CD4-positive, alpha-beta T cell treated with Interleukin-15 for 4 hours (primary cell): ENCODE measurements at places on chromosomes 7 and 10.

- no peak for DNase-seq
Measured at GRCh38 chr10:6988654-6989053, 408.6 kb upstream of the PRKCQ start.

- no peak for DNase-seq
Measured at GRCh38 chr7:131945313-131945911, 389.0 kb upstream of the PODXL start.

- DNase-seq = peak; percentile 30
Measured at GRCh38 chr10:73910764-73911552, at the start of gene PLAU. PLAU (plus strand) TSS chr10:73911132; CDS start chr10:73911556, 424 bp downstream.

DNA sequence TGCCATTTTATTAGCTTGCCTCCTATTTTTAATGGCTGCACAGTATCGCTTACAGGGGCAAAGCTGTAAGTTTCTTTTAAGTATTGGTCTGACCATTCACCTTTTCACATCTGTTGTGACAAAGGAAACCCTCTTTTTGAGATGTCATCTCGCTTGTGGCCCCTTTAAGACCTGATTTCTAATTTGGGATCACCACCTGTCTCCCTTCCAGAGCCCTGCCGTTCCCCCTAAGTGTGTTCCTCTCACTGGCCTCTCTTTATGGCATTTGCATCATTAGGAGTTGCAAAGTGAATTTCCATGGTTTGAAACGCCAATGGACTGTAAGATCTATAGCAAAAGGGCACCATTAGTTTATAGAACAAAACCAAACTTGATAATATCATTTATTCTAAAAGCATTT lies 1.4 kb downstream of the EPDR1 start:
- DNase-seq = no peak

GRCh38 chr7:159007996-159008389 lies 136.7 kb downstream of the VIPR2 start:
- DNase-seq = no peak

DNA sequence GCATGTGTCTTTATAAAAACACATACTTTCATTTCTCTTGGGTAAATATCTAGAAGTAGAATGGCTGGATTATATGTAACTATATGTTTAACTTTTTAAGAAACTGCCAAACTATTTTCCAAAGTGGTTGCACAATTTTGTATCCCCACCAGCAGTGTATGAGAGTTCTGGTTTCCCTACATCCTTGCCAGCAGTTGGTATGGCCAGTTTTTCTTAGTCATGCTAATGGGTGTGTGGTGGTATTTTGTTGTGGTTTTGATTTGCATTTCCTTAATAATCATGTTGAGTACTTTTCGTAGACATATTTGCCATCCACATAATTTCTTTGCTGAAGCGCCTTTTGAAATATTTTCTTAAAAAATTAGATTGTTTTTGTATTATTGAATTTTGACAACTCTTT lies 60.3 kb downstream of the NEUROG3 start:
- no peak for DNase-seq

GRCh38 chr7:98165827-98166667 lies 45.2 kb upstream of the BHLHA15 start:
- peak; percentile 34 for DNase-seq

DNA sequence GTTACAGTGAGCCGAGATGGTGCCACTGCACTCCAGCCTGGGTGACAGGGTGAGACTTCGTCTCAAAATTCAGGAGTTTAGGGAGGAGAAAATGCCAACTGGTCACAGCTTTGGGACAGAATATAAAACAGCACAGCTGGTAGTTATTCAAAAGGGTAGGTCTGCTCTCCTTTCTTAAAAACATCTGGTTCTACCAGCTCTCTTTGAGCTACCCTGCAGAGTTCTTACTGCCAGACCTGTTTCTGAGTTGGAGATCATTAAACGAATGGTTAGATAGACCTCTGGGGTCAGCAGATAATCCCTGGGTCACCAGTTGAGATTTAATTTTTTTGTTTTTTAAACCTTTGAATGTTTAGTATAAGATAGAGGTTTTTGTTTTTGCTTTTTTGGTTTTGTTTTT lies 52.6 kb downstream of the MCU start:
- DNase-seq = no peak

DNA sequence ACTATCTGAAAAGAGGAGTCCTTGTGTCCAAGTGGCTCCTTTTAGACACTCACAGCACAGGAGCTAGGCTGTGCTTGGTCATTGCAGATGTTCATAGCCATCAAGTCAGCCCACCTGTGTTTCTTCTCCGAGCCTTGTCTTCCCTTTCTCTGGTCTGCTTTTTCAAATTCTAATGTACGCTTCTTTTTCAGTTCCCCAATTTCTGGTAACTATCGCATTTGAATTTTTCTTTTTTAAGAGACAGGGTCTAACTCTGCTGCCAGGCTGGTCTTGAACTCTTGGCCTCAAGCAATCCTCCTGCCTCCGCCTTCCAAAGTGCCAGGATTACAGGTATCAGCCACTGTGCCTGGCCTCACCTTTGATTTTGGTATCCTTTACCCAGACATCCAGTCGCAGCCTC lies 18.9 kb downstream of the APBB1IP start:
- no peak for DNase-seq

DNA sequence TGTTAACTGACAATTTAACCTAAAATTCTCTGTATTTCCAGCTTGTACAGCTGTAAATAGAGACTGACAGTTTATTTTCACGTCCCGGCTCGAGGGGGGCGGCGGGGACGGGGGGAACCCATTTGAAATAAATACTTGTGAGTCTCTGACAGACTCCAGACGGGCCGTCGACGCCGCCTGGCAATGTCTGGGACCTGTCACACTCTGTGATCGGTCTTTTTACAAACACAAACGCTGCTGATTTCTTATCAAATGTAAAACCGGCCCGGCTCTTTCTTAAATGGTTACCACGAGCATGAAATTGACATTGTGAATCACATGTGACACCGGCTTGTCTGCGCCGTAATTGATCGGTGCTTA lies 57.0 kb downstream of the UNCX start:
- no peak for DNase-seq

- DNase-seq = peak; percentile 12
Measured at GRCh38 chr7:107173691-107174406, 5.0 kb downstream of the HBP1 start.

DNA sequence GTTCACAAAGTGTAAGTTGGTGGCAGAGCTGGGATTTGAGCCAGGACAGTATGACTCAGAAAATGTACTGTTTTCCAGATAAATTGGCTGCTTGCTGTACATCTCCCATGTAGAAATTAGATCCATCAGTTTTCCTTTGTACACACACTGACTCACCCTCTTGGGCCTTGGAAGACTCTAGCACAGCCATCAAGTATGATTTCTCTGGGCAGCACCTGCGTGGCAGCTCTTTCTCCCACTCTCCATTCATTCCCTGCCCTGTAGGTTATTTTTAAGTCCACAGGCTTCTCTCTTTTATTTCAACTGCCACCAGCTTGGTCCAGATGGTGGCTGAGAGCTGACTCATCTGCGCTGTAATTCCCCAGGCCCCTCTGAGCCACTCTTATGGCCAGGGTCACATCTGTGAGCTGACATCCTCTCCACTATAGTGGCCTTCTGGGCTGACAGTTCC lies 28.3 kb upstream of the SDK1 start:
- DNase-seq = no peak

GRCh38 chr7:1951159-1951536 lies 281.1 kb downstream of the ELFN1 start:
- DNase-seq = peak; percentile 34

GRCh38 chr10:103635580-103635979 lies 142.1 kb downstream of the NEURL1 start:
- DNase-seq = no peak

DNA sequence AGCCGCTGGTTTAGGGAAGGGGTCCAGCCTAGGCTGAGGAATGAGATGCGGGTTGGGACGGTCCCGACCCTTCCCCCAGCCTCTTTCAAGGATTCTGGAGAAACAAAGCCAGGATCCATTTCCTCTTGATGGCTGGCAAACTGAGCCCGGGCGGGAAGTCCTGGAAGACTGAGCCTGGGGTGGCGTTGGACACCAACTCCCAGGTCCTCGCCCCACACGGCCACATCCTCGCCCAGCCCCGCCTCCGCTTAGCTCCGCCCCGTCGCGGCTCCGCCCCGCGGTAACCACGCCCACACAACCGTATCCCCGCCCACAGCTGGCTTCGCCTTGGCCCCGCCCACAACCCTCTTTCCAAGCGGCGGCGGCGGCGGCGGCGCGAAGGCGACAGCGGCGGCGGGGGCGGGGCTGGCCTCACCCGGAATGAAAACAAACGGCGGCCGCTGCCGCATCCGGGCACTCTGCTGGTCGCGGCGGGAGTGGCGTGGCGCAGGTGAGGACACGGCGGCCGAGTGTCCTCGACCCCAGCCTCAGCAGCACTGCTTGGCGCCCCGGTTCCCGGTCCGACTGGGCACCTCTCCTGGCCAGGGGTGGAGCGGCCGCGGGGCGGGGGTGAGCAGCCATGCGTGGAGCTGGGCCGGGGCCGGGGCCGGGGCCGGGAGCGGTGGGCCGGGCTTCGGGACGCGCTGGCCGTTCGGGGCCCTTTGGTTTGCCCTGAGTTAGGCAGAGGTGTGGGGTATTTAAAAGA lies at the start of gene NUB1:
NUB1 (plus strand) TSS at position 456 of the 745 bp plus-strand sequence. CDS start 3,538 bp downstream, outside the sequence.
- peak; percentile 88 for DNase-seq

DNA sequence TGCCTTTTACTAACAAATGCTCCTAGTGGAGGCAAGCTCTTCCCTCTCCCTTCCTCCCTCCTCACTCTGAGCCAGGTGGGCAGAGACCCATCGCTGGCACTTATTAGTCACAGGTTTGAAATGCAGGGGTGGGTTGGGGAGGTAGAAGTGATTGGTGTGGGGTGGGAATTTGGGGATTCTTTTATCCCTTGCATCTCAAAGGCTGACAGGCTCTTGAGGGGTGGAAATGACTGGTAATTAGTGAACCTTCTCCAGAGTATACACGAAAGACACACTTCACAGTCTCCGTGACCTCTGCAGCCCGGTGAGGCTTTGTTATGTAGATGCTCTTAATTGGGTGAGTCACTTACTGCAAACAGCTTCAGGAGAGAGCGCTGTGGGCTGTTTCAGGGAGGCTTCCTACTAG lies 13.9 kb upstream of the LRMDA start:
- no peak for DNase-seq

DNA sequence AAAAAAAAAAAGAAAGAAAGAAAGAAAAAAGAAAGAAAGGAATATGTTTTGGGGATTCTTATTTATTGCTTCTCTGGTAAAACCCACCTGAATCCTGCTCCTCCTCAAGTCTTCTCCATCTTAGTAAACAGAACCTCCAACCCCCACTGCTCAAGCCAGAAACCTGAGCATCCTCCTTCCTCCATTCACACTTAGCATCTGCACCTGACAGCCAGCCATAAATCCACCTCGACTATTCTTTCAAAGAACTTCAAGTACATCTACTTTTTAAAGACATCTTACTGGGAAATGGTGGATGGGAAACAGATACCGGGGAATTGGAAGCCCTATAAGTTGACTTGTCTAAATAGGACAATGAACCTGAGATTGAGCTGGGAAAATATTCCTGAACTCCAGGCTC lies 519.9 kb upstream of the DPP6 start:
- DNase-seq = no peak

GRCh38 chr10:28797904-28798371 lies 120.6 kb downstream of the BAMBI start:
- no peak for DNase-seq

- DNase-seq = no peak
Measured at GRCh38 chr10:49235392-49235791, 47.2 kb upstream of the TMEM273 start.

DNA sequence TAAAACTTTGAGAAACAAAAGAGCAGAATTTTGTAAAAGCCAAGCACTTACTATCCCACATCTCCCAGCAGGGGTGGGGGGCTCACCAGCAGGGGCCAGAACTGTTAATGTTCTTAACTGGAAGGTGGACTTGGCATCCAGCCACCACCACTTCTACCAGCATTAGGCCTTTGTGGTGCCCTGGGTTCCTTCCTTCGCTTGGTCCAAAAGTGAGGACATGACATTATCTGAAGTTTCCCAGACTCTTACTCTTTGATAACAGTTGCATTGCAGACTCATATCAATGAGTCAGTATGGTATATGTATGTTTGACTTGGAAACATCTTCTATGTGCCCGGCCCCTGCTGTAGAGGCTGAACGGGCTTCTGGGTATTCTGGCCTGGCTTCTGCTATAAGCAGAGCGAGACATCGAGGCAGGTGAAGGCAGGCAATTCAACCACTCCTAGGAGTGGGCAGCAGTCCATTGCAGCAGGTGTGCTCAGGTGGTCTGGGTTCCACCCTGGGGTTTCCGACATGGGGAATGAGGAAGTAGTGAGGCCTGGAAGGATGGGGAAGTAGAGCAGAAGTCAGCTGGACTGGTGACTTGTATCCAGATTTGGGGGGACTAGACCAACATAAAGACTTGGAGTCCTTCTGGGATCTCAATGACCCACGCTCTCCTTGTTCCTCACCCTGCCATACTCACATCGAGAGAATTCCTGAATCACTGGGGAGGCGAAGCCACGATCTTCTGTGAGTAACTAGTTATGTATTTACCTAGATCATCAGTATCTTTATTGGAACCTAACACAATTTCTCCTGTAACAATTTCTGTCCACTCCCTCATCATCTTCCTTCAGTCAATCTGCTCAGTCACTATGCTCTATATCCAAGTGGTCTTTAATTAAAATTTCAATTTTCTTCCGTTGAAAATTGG lies 4.1 kb downstream of the ZNF777 start:
- DNase-seq = no peak

DNA sequence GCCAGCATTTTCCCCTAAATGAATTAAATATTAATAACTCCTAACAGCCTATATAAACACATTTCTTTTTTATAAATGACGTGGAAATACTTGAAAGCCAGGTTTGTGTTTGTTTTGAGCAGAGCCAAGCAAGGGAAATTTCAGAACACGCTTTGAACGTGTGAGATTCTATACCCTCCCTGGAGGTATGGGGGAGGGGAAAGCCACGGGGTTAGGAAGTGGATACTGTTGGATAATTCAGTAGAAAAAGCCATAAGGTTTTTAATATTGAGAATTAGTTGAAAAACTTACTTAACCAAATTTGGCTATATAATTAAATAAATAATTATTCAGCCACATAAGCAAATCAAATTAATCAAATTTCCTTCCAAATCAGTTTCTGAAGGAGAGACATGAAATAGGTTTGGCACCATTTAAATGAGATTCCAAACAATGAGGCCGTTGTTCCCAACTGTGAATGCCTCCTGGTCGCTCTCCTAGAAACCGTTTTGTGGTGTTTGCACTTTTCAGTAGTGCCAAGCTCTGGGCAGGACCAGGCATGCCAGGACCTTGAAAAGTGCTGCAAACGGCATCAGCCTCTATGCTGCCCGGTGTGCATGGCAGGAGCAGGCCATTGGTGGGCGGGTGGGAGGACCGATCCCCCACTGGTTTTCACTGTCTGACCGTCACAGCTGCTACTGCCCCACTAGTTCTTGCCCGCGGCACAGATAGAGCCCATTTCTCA lies 88.1 kb downstream of the SEPTIN14 start:
- DNase-seq = no peak

GRCh38 chr10:123837756-123838155 lies 53.9 kb downstream of the CPXM2 start:
- no peak for DNase-seq

GRCh38 chr10:116082206-116082605 lies 190.8 kb downstream of the GFRA1 start:
- DNase-seq = no peak
